A172 (cell line): ENCODE measurements at places on chromosomes 2 and 18.

DNA sequence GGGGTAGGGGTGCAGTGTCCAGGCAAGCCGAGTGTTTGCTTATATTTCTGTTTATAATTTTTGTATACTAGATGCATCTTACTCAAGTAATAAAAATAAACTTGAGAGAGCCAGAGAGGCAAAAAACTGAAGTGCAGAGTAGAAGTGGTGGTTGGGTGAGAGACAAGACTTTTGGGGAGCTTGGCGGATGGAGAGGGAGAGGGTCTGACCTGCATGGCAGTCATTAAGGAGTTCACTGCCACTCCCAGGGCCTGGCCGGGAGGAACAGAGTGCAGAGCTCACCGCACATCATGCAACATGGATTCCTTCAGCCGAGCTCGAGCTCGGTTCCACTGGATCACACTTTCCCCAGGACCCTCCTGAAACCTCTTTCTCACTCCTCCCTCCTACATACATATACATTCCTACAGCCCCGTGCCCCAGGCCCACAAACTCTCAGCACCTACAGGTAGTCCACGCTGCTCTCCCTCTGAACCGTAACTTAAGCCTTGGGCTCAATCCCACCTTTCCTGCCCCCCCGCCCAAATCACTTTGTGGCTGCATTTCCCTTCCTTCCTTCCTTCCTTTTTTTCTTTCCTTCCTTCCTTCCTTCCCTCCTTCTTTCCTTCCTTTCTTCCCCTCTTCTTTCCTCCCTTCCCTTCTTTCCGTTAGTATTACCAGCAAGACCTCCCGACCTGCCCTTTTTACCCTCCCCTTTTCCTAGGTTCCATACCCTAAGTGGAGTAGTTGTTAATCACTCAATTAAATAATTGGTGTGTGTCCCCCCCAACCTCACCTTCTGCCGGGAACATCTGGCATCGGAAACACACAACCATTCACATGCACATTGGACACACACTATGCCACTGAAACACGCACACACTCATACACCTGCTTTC lies 37.1 kb upstream of the ATP6V1B1 start:
- DNase-seq = no peak

DNA sequence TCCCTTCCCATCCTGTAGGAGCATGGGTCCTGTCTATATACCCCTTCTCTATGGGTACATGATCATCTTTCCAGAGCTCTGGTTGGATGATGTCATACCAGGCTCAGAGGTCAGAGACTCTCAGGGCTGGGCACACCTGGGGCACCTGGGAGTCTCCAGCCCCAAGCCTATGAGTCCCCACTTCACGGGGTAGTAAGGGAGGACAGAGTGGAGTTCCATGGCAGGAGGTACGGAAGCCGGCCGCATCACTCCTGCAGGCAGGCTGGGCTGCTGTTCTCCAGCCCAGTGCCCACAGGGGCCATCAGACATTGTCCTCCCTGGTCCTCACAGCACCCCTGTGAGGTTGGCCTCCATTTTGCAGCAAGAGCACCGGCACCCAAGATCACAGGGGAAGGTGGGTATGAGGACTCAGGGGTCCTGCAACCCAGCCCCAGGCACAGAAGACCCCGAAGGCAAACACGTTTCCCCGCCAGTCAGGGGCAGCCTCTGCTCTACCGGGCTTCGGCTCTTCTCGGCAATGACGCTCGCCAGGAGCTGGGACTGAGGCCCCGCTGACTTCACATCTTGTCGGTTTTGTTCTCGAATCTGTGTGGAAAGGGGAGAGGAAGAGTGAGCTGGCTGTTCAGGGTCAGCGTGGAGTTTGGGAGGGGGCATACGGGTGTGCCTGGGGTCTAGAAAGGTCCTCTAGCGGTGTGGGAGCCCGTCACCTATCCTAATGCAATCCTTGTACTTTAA lies 91.5 kb downstream of the ADD2 start:
- no peak for DNase-seq

- peak; percentile 76 for DNase-seq
These were observed 14.2 kb downstream of the TNFRSF11A start for GRCh38 chr18:62339106-62339988.

DNA sequence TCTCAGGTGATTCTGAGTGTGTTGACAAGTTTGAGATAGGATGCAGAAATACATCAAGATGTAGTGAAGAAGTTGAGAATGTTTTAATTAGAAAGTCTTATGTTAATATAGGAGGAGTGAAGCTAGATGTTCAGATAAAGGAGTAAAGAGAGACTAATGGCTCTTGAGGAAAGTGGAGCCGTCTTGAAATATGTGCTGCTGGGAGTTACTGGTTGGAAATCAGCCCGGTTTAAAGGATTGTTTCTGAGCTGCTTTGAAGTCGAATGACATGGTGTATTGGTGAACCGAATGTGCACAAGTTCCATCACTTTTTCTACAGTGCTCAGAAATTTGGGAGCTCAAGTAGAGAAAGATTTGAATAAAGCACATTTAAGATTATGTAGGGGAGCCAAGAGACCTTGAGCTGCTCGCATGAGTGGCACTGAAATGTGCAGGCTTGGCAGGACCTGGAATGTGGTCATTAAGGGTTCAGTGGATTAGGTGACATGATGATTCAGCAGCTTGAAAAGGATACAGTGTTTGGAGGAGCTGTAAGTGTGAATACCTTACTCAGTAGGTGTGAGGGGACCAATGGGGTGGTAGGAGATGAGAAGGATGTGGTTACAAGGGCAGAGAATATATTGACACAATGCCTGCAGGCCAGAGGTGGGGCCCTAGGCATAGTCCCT lies 68.6 kb downstream of the CAB39 start:
- DNase-seq = peak; percentile 70

- no peak for DNase-seq
These were observed 128.5 kb upstream of the COL3A1 start for GRCh38 chr2:188845692-188846091.

DNA sequence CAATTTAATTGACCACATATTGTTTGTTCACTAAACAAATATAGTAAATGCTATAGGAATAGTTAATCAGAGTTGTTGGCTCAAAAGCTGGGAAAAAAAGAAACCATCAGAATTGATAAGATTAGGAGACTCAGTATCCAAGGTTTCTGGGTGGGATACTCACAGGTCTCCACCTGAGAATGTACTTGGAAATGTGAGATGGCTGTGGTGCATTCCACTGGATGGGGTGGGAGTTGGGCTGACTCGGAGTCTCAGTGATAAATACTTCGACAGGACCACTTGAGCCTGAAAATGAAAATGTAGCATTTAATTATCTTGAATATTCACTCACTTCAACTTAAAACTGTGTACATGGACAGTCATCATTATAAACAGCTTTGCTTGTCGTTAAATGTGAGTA lies 21.2 kb downstream of the FN1 start:
- DNase-seq = no peak

DNA sequence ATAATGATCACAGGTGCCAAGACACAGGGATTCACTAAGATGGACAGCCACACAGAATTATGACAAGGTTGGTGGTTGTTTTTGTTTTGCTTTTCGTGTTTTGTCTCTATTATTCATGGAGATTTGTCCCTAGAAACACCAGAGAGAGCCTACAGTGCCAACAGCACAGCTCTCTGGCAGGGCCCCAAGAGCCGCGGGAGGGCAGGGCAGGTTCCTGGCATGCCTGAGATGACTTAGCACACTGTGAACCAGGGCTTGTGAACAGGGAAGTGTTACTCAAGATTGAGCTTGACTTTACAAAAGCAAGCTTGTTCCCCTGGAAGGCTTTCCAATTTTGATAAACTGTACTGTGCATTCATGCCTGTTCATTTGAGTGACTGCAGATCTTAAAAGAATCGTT lies 437.4 kb upstream of the SALL3 start:
- peak; percentile 4 for DNase-seq

GRCh38 chr2:95354925-95355324 lies 47.6 kb upstream of the FAHD2A start:
- no peak for DNase-seq

DNA sequence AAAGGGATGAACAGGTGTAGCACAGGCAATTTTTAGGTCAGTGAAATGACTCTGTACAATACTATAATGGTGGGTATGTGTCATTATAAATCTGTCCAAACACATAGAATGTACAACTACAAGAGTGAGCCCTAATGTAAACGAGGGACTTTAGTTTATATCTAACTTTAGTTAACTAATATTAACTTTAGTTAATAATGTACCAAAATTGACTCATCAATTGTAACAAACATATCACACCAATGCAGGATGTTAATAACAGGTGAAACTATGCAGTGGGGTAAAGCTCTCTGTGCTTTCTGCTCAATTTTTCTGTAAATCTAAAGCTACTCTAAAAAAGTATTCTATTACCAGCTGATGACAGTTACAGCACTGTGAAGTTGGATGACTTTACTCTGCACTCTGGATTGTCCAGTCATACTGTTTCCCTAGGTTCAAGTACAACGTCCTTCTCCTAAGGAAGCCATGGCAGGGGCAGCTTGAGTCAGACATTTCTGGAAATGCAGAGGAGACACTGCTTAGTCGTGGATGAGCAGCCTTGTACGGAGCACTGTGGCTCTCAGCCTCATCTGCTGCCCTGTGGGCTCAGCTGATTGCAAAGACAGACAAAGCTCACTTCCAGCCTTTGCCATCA lies 26.1 kb downstream of the TGFA start:
- no peak for DNase-seq

DNA sequence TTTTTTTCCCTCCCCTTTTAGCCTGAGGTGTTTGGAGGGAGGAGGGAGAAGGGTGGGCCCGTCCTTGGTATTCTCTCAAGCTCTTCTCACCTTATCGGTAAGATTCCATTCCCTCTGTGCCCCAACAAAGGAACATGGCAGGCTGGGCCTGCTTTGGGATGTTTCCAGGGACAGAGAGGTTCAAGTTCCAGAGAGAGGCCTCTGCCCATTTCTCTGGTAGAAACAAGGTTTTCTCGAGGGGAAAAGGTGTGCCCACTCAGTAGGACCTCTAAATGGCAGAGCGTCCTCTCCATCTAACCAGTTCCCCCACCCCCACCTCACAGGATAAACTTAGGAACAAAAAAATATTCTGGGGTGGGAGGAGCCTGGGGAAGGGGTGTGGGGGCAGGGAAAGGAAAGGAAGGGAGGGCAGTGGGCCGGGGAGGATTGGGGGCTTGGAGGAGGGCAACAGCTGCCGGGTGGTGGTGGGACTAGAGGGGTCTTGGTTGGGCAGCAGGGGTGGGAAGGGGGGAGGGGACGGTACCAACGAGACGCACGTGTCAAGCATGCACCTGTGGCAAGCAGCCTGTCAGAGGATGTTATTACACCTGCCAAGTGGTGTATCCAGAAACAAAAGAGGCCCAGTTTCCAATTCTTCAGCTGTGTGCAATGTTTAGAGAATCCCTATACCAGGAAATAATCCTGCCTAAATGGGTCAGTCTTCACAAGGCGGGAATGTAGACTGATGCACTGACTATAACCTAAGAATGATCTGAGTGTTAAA lies 2.1 kb downstream of the PCBP1 start:
- no peak for DNase-seq

- DNase-seq = no peak
These were observed 697.5 kb downstream of the TMEM182 start for GRCh38 chr2:103459283-103459682.

GRCh38 chr18:58418361-58418760 lies 210.5 kb downstream of the ALPK2 start:
- no peak for DNase-seq

- no peak for DNase-seq
These were observed 95.2 kb upstream of the BOD1L2 start for GRCh38 chr18:57051657-57052044.

DNA sequence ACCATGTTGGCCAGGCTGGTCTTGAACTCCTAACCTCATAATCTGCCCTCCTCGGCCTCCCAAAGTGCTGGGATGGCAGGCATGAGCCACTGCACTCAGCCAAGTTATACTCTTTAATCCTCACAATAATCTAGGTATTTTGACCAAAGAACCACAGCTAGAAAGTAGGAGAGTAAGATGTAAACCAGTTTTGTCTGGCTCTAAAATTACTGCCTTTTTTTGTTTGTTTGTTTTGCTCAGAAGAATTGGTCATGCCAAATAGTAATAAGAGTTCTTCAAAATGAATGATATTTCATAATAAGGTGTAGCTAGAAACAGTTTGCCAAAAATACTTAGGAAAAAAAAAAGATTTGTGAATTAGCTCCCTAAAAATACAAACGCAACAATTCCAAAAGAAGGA lies 36.7 kb downstream of the SCN2A start:
- DNase-seq = no peak

DNA sequence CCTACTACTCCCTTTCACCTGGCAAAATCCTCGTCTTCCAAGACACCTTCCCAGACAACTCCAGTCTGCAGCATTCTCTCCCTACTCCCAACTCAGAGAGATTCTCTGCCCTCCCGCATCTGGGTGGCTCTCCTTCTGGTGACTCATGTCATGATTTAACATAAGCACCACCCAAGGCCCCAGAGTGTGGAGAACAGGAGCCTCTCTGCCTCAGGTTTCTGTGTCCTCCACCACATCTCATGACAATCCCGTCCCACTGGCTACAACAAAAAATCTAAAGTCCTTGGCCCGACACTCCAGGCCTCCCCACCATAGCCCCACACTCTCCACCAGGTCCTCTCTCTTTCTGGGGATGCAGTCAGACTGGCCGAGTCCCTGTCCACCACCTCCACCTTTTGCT lies 197.1 kb downstream of the BCL11A start:
- DNase-seq = no peak

DNA sequence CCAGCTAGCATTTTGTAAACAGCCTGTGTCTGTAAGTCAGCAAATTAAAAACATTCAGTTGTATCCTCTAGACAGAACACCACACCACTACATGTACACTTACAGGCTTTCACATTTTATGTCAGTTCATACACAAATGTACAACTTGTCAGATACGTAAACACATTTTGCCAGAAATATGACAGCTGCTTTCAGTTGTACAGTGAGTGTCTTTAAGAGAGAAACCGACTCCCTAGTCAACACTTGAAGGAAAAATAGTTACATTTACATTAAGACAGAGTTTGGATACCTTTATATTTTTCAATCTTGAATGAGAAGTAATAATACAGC lies 15.2 kb downstream of the MRPL35 start:
- no peak for DNase-seq

- DNase-seq = no peak
These were observed 69.2 kb downstream of the MARCHF4 start for GRCh38 chr2:216302981-216303676.

GRCh38 chr2:170324640-170325046 lies 146.7 kb downstream of the MYO3B start:
- DNase-seq = peak; percentile 55

DNA sequence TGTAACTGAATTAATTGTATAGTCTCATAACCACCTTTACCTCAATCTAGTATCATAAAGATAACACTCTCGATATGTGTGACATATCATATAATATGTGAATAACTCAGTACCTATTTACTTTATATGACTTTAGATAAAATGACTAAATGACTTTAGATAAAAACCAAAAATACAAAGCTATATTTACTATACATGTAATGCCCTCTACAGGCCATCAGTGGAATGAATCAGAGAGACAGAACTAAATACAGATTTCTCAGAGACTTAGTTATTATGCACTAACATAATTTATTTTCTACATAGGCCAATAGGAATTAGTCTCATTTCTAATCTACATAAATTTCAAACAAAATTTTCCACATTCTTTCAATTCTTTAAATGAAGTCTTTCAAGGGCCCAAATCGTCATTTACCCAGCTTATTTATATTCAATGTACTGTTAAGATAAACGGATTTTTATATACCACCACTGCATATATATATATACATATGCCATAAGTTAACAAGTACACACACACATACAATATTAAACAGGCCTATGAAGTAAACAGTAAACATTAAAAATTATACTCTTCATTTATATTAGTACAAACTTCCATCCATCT lies 219.9 kb downstream of the EXOC6B start:
- peak; percentile 14 for DNase-seq
